NB4 (cell line): ENCODE measurements at places on chromosomes 1 and 21.

- peak; percentile 53 for DNase-seq
Observed at GRCh38 chr1:238951809-238952208, 434.6 kb upstream of the CHRM3 start.

DNA sequence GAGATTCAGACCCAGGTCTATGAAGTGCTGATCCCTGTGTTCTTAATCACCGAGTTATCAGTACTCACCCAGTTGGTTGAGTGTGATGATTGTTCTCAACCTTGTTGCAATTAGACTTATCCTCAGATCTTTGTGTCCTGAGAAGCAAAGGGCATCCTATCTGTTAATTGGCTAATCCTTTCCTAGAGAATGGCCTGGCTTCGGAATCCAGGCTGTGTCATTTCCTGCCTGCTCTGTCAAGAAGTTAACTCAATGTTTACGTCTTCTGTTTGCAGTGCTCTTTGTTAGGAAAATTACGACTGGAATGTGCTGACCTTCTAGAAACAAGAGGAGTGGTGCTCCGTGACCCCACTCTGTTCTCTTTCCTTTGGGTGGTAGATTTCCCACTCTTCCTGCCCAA lies 14.7 kb downstream of the GAS5 start:
- no peak for DNase-seq

DNA sequence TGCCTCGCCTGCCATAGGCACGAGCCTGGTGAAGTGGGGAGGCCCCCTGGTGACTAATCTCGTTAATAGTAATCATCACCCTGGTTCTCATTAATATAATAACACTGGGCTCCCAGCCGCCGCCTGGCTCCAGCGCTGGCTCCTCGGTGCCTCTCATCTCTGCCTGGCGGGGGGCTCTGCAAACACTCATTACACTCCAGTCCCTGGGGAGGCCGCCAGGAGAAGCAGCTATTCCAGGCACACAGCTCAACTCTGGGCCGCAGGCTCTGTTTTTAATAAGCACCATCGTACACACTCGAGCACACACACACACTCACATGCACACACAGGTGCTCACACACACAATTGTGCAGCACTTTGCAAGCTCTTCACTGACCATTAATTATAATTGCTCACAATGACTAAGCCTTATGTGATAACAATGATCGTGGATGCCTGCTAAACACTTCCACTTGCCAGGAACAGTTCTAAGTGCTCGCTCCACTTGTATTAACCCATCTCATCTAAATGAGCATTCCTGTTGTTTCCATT lies 52.2 kb downstream of the SDC3 start:
- no peak for DNase-seq

DNA sequence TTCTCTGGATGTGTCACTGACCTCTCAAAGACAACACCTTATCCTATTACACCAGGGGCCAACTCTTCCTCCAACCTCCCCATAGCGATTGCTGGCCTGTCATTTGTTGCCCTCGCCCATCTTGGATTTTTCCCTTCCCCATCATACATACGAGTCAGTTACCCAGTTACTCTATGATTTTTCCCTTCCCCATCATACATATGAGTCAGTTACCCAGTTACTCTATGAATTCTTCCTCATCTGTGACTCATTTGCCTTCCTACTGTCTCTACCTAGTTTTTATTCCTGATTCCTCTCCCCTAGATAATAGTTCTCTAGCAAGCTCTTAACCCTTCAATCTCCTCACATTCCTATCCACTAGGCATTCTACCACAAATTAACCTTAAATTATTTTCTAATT lies 178.8 kb downstream of the NR5A2 start:
- peak; percentile 16 for DNase-seq

- DNase-seq = peak; percentile 31
Observed at GRCh38 chr21:31117128-31117916, 79.0 kb upstream of the KRTAP19-8 start.

- DNase-seq = peak; percentile 86
Observed at GRCh38 chr1:154335025-154335714, 9.8 kb downstream of the ATP8B2 start.

- DNase-seq = no peak
Observed at GRCh38 chr1:18336801-18337200, 143.9 kb upstream of the KLHDC7A start.
